ENCODE measurements at places on chromosomes 1 and 21.

DNA sequence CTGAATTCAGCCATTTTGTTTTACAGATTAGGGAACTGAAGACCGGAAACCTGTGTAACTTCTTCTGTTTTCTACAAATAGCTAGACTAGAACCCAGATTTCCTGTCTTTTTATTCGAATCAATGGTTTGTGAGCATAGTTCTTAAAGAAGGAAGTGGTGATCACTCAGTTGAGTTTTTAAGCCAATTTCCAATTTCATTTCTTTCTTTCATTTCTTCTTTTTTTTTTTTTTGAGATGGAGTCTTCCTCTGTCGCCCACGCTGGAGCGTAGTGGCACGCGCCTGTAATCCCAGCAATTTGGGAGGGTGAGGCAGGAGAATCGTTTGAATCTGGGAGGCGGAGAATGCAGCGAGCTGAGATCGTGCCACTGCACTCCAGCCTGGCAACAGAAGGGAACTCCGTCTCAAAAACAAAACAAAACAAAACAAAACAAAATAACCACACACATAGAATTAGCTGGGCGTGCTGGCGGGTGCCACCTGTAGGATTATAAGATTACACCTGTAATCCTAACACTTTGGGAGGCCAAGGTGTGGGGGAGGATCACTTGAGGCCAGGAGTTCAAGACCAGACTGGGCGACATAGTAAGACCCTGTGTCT, 3.0 kb upstream of the MDM4 start:
- peak; percentile 58 for DNase-seq

GRCh38 chr21:33976082-33977016, 60.7 kb upstream of the ATP5PO start:
- DNase-seq: peak; percentile 76

DNA sequence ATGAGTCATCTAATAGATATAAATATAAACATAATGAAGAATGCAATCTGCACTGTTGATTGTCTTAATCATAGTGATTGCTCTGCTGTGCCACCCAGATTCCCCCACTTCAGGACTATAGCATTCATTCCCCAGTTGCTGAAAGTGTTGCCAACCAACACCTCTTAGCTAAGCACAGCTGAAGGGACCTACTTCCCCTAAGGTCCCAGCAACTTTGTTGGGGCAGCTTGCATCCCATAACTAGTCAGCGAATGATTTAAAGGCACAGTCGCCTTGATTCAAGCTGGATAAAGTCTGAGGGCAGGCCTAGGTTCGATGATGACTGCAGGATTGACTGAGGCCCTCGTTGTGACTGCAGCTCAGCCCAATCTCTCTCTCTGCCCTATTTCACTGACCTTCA, 14.3 kb upstream of the RGS1 start:
- DNase-seq: no peak

DNA sequence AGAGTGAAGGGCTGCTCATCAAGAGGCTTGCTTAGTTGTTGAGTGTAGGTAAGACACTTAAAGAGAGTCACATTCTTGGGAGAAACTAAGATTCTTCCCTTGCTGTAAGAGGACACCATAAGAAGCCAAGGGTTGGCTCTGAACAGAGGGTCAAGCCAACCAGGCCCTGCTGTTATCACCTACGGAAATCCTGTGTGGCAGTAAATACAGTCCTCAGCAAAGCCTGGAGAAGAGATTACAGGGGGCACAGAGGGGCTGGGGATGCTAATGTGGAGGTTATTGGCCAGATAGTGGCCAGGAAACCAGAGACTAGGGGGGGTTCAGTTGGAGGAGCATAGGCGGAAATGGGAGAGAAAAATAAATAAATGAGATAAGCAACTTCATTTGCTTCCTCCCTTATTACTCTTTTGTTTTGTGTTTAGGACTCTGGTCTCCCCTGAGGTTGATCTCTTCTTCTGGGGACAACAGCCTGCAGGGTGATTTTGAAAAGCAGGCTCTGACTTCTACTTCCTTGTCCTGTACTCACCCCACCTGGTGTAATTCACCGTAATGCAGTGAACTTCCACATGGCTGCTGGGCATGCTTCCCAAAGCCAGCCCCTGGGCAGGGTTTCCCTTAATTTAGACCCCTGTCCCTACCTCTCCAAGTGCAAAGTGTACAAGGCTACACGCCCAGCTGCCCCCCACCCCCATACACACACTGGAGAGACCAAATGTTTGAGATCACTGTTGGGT, 40.9 kb downstream of the MTARC1 start:
- DNase-seq: no peak

- DNase-seq: no peak
Measured at GRCh38 chr1:198597690-198598430, 41.0 kb upstream of the PTPRC start.

DNA sequence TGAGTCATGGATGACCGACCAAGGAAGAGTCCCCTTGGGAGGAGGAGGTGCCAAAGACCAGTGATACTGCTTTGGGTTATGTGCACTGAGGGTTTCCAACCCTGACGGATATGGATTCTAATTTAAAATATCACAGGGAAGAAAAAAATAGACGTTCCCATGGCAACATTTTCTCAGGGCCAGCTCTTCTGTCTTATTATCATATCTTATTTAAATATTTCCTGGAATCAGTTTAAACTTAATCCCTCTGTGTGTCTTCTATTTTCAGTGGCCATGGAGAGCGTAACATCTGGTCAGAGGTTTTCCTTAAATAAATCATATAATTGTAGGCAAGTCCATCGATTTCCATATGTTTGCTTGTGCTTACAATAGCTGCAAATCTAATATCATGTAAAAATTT, 205.4 kb upstream of the FMN2 start:
- DNase-seq: no peak

DNA sequence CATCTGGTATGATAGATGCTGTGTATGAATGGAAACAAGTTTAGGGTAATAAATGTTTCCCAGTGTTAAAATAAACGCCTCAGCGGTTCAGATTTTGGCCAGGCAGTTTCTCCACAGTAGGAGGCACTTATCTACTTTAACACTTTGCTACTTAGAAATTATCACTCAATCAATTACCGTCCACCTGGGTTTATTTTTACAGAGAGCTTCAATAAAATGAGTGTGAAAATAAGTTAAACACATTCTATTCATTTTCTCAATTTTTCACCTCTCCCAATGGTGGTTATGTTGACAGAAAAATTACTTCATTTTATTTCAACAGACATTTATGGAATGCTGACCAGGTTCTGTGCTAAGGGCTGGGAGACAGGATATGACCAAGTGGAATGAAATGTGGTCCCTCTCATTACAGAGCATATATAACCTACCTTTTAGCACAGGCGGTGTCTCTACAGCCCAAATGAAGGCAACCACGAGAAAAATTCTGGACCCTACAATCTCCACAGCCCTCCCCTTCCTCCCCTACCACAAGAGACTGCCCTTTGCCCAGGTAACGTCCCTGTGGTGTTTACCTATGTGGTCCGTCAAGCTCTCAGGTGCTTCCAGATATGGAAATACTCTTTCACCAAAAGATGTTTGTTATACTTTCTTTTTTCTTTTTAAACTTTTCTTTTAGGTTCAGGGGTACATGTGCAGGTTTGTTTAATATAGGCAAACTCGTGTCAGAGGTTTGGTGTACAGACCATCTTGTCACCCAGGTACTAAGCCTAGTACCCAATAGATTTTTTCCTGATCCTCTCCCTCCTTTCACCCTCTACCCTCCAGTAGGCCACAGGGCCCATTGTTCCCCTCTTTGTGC, 105.5 kb downstream of the HLCS start:
- DNase-seq: no peak

- peak; percentile 78 for DNase-seq
Measured at GRCh38 chr1:201709564-201710295, 119.2 kb upstream of the IPO9 start.
